ENCODE measurements at places on chromosomes 13 and 19.
A peak's percentile ranks its signal among the peaks of the same experiment; 100 is the strongest.

DNA sequence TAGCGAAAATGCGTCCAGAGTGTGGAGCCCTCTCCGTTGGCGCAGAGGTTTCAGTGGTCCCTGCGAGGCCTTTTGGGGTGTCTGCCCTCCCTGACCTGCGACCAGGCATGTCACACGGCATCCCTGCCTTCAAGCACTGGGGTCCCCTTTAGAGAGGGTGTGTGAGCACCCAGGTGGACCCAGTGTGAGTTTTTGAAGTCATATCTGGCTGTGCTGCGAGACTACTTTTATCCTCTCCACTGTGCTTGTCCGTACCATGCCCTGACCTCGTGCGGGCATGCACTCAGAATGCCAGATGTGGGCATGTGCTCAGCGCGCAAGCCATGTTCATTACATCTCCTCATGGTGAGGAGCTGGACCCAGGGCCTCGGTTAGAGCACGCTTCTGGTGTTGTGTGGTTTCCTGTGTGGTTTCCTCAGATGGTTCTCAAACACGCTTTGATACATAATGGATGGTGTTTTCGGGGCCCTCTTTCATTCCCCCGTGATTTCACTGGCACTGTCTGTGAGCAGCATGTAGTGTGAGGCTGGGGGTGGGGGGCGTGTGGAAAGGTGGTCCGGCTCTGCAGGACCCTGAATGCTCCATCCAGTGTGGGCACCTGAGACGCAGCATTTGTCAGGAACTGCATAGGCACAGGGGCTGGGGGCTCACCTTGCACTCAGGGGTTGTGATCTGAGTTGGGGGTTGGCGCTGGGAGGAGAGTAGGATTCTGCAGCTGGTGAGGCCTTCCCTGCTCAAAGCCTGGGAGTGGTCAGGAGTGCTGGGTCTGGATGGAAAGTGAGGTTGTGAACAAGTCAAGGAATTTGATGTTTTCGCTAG is 2.3 kb downstream of the TFDP1 start:
- no peak for DNase-seq

DNA sequence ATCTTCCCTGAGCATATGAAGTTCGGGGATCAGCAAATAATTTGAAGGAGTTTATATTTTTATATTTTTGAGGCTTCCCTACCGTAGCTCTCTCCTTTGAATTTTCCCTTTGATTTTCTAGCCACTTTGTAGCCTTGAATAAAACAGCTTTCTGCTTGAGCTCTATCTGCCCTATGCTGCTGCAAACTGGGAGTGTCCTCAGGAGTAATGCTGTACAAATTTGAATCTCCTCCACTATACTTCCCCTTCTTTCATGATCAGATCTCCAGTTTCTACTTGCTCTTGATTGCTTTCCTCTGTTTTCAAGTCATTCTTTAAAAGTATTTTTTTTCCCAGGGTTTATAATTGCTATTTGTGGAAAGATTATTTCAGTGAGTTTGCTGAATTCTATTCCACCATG is 14.6 kb downstream of the PDS5B start:
- DNase-seq, result no peak

GRCh38 chr19:27714857-27715256 is 1498.1 kb downstream of the UQCRFS1 start:
- DNase-seq, result no peak

- DNase-seq, result no peak
These were observed 26.9 kb downstream of the NOTCH3 start for GRCh38 chr19:15173746-15174404.

GRCh38 chr19:47471733-47472457 is at the start of gene SLC8A2:
Gene SLC8A2 (minus strand): TSS chr19:47471893. CDS start chr19:47466403, 5,490 bp downstream.
- DNase-seq, result peak; percentile 50

DNA sequence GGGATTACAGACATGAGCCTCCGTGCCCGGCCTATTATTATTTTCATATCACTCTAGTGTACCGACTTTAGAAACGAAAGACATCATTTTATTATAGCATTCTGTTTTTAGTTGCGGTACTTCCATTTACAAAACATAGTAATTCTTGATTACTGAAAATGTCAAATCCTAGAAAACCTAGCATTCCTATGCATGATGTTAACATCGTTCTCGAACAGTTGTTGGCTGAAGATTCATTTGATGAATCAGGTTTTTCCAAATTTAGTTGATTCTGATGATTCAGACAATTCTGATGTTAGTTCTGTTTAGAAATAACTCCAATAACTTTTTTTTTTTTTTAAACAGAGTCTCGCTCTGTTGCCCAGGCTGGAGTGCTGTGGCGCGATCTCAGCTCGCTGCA is 11.5 kb upstream of the MTRF1 start:
- DNase-seq, result no peak

GRCh38 chr19:5173993-5174392 is 166.6 kb downstream of the PTPRS start:
- DNase-seq, result no peak

DNA sequence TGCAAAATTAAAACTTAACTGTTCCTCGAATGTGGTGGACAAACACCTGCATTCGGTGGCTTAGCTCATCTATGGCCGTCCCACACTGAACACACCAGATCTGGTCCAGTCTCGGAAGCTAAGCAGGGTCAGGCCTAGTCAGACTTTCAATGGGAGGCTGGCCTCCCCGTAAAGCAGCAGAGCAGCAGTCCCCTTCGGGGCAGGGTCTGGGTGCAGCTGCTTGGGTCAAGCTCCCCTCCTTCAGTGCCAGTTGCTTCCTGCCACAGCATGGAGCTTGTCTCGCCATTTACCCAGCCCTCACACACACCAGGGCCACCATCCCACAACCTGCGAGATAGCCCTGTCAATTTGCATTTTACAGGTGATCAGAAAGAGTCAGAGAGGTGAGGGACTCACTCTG is 93.2 kb downstream of the TUBA3C start:
- DNase-seq, result no peak

DNA sequence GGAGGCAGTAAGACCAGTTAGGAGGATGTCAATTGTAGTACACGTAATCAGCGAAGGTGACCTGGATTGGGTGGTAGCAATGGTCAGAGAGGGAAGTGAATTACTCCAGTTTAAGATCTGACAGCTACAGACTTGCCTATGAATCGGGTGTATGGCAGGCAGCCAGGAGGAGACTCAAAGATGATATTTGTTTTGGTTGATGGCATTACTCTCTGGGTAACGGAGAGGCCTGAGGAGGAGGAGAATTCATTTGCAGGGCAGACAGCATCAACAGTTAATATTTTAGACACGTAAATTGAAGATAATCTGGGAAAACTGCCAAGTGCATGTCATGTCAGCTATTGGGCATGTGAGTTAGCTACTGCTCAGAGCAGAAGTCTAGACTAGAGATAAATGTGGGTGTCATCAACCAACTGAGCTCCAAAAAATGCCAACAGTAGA is 109.2 kb downstream of the SGCG start:
- peak; percentile 2 for DNase-seq

DNA sequence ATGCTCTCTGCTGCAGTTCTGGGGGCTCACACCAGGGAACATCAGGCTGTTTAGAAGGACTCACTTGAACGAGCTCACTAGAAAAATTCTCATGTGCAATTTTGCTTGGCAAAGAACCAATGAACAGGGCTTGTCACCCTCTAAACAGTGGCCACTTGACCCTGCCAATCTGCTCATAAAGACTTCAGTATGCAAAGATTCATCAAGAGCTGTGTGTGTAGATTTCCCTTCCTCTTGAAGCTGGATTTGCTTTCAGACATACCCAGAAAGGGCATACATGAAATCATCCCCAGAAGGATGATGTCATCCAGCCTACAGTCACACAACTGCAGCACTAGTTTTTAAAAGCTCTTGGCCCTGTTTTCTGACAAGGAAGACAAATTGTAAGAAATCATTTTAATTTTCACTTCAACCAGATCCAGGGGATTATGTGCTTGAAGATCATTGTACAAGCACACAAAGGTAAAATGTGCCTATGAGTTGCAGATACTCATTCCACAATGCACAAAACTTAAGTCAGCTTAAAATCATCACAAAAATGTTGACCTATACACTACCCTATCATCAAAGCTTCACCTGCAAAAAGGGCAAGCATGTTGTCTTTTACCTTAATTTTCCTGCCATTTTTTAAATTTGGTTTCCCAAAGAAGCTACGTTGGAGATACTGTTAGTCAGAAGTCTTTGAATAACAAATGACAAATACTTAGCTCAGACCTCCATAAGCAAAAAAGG is 5.2 kb upstream of the STK24 start:
- DNase-seq, result no peak

- no peak for DNase-seq
These were observed 147.4 kb downstream of the RNF17 start for GRCh38 chr13:24911133-24911908.

Data from nucleus accumbens (tissue), 56 donors.